LHCN-M2 (cell line): ENCODE measurements at places on chromosomes 4 and X. TPM values are rescaled to one million over a fixed set of nuclear protein-coding genes. Genes with fewer than 3 reads are reported as not detected.

The MSX1 gene
- total RNA-seq = 12.2 and 13.4 TPM in 2 replicates

The VCX gene
- not detected in 2 replicates for total RNA-seq

The FAM200B gene
- total RNA-seq = 53.0 and 59.3 TPM in 2 replicates

The PPARGC1A gene
- total RNA-seq = 0.90 and 0.98 TPM in 2 replicates

The ARSJ gene
- total RNA-seq = 40.7 and 46.1 TPM in 2 replicates

GRCh38 chr4:154709550-154709949, 34.2 kb upstream of the LRAT start:
- DNase-seq = peak; percentile 3

DNA sequence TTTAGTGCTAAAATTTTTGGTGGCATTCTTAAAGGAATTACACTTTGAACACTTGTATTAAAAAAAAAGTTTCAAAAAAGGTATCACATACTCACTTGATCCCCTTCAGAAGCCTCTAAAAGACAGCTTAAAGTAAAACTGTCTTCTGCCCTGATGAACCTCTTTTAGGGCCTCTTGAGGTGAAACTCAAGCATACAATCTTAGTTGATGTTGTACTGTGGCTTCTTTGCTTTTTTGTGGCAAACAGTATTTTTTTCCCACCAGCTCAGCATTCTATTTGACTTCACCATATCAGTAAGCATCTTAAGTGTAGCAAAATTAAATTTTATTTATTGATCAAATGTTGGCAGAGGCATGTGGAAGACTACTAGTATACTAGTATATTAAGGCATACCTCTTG, 13.7 kb downstream of the SEC24B start:
- DNase-seq = no peak

- no peak for DNase-seq
Measured at GRCh38 chrX:129731228-129731627, 7.6 kb upstream of the XPNPEP2 start.

GRCh38 chrX:64182208-64182607, 23.3 kb downstream of the AMER1 start:
- no peak for DNase-seq

DNA sequence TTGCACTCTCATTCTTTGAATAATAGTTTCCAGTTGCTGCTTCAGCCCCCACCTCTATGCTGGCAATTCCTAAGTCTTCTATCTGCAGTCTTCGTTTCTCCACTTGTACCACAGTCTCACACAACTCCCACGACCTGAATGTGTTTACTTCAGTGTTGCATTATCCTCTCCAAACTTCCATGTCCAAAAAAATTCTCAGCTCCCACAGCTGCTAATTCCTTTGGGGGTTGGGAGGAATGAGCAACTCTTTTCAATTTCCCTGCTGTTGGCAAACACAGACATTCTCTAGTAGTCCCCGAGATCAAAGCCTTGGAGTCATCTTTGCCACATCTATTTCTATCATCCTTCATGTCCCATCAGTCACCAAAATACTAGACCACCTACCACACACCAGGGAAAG, 14.4 kb upstream of the CDS1 start:
- peak; percentile 44 for DNase-seq

DNA sequence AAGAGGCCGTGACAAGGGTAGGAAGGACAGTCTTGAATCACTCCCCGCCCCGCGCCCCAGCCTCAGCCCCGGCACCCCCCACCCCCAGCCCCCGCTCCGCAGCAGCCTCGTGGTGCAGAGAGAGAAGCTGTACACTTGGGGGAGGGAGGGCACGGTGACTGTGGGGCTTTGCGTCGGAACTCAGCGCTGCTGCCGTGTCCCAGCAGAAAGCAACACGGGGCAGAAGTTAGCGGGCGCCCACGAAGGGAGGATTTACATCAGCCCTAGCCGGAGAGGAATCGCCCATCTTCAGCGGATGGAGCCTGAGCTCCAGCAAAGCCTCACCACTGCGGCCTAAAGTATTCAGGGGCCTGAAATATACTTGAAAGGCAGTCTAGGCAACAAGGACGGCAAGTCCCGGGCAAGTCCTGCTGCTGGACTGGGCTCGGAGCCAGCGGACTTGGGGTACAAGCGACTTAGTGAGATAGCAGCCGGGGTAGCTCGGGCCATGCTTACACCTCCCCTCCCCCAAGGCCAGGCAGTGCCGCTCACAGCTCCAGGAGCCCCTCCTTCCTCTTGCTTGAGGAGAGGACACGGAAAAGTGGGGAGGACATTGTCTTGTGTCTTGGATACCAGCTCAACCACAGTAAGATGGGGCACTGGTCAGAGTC, 18.5 kb upstream of the OPN1LW start:
- DNase-seq = no peak
